ENCODE measurements at places on chromosomes 4 and X. TPM values are rescaled to one million over a fixed set of nuclear protein-coding genes. Genes with fewer than 3 reads are reported as not detected.

HTN3 gene
- not detected for total RNA-seq

IBSP gene
- total RNA-seq: not detected

DAPP1 gene
- 0.41 TPM for total RNA-seq

MAGED2 gene
- 246 TPM for total RNA-seq

OTUD6A gene
- not detected for total RNA-seq

Data from frontal cortex (tissue), 4 donors.